ENCODE measurements at places on chromosomes 3 and 15.

GRCh38 chr3:178246004-178246403, 290.2 kb upstream of the KCNMB2 start:
- DNase-seq, result no peak

DNA sequence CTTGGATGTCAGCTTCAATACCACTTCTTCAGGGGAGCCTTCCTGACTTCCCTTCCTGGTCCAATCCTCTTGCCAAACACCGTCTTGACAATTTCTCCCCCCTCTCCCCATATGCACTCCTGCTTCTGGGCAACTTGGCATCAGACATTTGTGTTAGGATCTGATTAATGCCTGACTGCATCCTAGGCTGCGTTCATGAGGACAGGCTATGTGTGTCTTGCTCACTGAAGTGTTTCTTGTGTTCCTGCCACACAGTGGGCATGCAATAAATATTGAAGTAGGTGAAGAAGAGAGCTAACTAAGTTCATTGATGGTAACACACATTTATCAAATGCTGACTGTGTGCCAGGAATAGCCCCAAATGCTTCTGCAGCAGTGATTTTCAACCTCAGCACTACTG, 36.4 kb upstream of the WNT5A start:
- no peak for DNase-seq

GRCh38 chr15:90035095-90035839, 34.1 kb downstream of the ZNF710 start:
- DNase-seq, result no peak

- DNase-seq, result no peak
Observed at GRCh38 chr3:13451301-13451673, 28.8 kb upstream of the HDAC11 start.

DNA sequence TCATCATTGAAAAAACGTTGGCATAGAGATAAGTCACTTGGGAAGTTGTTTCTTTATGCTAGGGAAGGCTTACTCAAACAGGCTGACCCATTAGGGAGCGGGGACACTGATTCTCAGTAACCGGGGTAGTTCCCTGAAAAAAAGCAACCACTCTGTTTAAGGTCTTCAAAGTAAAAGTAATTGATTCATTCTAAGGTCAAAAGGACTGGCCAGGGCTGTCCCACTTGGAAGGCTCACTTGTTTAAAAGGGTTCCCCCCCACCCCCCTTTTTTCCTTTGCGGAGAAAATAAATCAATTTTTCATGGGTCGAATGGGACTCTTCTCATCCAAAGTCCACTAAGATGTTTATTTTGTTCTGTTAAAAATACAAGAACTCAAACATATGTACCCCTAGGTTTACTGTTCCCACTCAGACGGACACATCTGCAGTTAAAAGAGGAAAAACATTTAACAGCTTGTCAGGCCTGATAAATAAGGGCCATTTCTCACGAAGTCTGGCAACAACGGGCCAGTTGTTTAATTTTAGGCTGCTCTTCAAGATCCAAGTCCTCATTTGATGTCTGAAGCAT, 53.0 kb downstream of the ARHGEF3 start:
- no peak for DNase-seq

GRCh38 chr15:79192462-79193036, 90.0 kb upstream of the ANKRD34C start:
- DNase-seq, result no peak

GRCh38 chr3:142027735-142028134, 121.6 kb downstream of the TFDP2 start:
- DNase-seq, result no peak

DNA sequence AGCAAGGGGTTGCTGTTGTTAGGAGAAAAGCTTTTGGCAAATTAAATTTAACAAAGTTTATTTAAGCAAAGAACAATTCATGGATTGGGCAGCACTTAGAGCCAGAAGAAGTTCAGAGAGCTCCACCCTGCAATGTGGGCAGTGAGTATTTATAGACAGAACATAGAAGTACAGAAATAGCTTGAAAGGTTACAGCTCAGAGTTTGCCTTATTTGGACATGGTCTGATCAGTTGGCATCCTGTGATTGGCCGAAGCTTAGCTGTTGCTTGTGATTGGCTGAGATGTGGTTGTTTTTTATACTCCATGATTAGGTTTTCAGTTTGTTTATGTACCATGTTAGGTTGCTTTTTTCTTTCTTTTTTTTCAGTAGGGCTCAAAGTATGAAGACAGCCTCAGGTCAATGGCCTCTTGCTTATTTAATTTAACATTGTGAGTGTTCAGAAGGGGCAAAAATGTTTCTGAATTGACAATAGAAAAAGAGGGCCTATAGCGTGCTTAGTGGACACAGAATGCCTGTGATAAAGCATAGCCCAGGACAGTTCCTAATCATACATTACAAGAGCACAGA, 293.8 kb downstream of the IGSF11 start:
- DNase-seq, result no peak

- DNase-seq, result no peak
Observed at GRCh38 chr3:122458992-122459391, 43.1 kb upstream of the WDR5B start.

DNA sequence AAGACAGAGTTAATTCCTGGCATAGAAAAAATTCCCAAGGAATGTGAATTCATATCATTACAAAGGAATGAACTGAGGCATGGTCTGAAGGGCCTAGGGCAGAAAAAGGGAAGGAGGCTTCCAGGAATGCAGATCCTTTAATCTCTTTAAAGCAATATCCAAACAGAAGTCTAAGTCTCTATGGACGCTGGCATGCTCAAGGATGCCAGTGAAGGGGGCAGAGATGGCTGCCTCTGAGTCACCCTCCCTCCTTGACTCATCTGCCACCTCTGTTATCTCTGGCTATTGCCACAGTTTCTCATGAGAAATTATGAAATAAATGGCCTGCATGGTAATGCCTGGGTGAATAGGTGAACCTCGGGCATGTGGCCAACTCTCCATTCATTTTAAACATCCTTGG, 96.3 kb upstream of the BCL6 start:
- no peak for DNase-seq

Measured in mesothelial cell of epicardium (in vitro differentiated cells).